ENCODE measurements at places on chromosomes 16 and 17.
A peak's percentile ranks its signal among the peaks of the same experiment; 100 is the strongest.

- DNase-seq: no peak
Measured at GRCh38 chr16:19609359-19609758, 53.9 kb downstream of the VPS35L start.

- DNase-seq: no peak
Measured at GRCh38 chr17:81528651-81529436, 667 bp downstream of the FSCN2 start.

DNA sequence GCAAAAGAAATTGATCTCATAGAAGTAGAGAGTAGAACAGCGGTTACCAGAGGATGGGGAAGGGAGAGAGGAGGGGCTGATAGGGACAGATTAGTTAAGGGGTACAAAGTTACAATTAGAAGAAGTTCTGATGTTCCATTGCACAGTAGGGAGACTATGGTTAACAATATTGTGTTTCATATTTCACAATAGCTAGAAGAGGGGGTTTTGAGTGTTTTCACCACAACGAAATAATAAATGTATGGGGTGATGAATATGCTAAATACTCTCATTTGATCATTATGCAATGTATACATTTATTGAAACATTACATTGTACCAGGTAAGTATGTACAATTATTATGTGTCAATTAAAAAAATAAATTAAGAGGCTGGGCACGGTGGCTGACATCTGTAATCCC is 291.2 kb upstream of the KCNJ16 start:
- DNase-seq: no peak

DNA sequence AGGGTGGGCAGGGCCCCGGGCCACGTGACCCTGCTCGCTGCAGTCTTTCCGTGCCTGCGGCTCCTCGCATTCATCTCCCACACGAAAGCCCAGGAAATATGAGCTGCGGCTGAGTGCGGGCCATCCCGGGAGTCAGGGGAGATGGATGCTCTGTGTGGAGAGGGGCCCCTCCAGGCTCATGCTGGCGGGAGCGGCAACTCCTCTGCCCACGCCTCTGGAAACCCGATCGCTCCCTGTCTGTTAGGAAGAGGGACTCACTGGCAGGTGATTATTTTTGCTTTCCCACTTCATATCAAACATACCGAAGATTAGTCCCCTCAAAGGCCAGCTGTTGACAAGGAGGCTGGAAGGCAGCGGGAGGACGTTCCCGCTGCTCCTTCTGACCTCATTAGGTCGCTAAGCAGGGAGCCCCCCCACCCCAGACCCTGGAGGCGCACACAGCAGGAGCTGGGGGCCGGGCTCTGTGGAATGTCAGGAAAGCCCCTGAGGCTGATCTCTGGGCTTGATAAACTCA is 228.5 kb downstream of the FOXL1 start:
- no peak for DNase-seq

DNA sequence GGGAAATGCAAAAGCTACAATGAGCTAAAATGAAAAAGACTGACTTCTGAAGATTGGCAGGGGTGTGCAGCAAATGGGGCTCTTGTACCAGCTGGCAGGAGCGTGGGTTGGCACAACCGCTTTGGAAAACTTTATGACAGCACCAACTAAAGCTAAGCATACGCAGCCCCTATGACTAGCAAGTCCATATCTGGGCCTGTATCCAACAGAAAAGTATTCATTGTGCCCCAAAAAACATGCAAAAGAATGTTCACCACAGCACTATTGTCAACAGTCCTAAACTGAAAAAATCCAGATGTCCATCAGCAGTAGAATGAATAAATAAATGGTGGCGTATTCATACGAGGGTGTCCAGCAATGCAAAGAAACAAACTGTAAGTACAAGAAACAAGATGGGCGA is 22.6 kb upstream of the ITGA3 start:
- DNase-seq: no peak

DNA sequence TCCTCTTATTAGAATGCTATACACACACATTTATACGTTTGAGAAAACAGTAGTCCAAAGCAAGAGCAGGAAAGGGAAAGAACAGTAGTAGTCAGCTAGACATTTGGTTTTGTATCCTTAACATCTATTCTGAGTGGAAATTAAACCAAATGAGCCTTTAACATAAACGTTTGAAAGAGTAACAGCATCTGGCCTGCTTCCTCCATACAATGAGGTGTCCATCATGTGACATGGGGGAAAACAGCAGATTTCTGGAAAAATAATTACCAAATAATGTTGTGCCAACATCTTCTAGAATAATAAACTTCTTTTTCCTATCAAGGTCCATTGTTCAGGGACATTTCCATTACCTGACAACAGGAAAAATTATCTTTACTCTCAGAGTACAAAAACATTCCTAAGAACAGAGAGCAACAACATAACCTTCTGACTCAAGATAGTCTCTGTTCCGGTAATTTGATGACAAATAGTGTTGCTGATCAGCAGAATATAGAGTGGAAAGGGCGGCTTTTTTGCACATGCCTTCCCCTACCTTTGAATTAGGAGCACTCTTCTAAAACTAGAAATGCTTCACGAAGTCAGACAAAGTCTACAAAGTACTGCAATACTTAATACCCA is 20.2 kb downstream of the CYTH1 start:
- no peak for DNase-seq

DNA sequence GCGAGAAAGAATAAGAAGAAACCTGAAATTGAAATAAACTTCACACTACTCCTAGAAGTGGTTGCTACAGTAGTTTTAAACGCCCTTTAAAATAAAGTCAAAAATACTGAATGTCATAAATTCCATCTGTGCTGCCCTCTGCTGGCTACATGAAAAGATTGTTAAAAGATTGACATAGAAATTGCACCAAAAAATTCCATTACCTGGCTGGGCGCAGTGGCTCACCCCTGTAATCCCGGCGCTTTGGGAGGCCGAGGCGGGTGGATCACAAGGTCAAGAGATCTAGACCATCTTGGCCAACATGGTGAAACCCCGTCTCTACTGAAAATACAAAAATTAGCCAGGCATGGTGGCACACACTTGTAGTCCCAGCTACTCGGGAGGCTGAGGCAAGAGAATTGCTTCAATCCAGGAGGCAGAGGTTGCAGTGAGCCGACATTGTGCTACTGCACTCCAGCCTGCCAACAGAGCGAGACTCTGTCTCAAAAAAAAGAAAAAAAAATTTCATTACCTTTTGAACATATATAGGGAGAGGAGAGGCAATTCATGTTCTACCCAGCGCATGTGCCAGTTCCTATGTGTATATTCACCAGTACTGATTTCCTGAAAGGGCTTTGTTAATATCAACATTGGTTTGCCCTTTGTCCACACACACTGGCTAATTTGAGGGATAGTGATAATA is 36.5 kb downstream of the CYTH1 start:
- DNase-seq: no peak

DNA sequence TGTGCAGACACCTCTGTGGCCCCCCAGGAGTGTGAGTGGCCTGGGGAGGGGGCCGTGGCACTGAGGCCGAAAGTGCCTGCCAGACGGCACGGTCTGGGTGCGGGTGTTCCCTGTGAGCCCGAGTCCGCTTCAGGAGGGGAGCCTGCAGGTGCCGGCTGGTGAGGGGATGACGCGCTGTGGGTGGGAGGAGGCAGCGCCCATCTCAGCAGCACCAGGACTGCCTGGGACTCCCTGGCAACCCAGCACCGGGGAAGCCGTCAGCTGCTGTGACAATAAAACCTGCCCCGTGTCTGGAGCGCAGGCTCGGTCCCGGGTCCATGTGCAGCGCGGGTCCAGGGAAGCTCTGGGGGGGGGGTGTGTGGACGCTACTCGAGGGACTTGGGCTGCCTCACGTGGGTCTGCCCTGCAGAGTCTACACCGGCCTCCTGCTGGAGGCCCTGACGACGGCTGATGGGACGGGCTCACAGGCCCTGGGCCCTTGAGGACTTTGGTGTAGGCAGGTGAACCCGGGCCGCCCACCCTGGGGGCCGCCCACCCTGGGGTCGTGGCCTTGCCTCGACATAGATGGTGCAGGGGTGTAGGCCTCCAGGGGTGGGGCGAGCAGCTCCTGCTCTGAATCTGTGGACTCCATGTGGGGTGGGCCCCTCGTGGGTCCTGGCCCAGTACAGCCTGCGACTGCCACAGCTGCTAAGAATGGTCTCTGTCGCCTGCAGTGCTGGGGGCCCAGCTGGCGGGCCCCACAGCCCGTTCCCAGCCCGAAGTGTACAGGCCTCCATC is 5.9 kb upstream of the RAB40C start:
- no peak for DNase-seq

- no peak for DNase-seq
Measured at GRCh38 chr16:19135201-19135842, 21.6 kb downstream of the ITPRIPL2 start.

DNA sequence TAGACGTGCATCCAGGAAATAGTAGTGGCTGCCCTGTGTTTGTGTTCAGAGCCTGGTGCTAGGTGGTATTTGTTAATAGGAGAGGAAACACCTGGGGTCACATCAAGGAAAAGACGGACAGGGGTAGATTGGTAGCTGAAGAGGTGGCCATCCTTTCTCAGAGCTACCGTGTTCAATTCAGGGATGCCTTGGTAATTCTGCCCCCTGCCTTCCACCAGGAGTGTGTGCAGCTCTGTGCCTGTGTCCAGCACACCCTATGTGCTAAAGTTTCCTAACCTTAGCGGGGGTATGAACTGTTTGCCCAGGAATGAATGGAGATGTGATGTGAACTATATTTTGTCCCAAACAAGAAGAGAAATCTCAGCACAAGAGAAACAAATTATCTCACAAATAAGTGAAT is 174.1 kb upstream of the MPHOSPH6 start:
- no peak for DNase-seq

- DNase-seq: no peak
Measured at GRCh38 chr17:3415610-3416009, 4.4 kb downstream of the OR3A3 start.

GRCh38 chr16:69316595-69317034 is 5.5 kb downstream of the VPS4A start:
- no peak for DNase-seq

DNA sequence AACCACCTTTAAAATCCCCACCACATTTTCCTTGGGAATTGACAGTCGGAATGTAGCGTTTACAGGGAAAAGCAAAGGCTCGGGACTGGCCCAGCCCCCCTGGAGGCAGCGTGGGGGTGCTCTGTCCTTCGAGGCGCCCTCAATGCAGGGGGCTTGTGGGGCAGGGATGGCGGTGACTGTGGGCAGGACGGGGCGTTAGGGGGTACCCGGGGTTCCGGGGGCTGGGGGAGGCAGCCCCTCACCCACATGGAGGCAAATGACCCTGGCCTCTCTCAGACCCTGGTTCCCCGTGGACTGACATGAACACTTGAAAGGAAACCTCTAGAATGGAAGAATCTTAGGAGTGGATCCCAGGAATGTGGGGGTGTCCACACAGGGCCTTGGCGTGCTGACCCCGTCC is 78.4 kb upstream of the GNG13 start:
- DNase-seq: no peak

- peak; percentile 58 for DNase-seq
Measured at GRCh38 chr17:4739122-4740024, at the start of the genes CXCL16 and ZMYND15. CXCL16 (minus strand) TSS chr17:4739928; CDS start chr17:4739339, 589 bp downstream. ZMYND15 (plus strand) TSS chr17:4739833; CDS start chr17:4740549, 716 bp downstream.

DNA sequence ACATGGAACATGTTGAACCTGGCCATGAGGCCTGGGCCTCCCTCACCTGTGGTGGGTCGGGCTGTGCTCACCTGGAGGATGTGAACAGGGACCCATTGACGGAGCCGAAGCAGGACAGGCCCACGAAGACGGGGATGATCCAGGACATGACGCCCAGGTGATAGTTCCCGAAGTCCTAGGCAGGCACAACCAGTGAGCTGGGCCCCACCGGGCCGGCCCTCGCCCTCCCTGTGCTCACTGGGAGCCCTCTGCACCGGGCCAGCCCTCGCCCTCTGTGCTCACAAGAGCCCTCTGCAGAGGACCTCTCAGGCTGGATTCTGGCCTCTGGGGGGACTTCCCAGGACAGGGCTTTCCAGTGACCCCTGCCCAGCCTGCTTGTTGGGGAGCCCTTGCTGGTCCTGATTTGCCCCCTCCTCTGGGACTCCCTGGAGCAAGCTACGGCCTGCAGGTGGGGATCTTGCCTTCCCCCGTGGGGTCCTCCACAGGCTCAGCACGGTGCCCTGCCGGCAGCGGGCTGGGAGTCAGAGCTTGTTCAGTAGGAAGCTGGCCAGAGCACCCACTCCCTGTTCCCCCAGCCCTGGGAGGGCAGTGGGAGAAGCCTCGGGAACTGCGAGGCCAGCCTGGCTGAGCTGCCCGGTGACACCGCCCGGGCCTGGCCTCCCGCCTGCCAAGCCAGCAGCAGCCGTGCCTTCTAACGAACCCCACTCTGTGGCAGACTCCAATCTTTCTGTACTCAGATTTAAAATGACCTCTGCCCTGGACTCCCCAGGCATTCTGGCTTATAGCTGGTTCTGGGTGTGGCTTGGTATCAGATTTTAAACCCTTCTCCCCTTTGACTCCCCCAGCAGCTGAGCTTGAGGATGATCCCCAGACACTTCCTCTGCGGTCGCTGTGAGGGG is 30.4 kb downstream of the SLC7A5 start:
- DNase-seq: no peak

DNA sequence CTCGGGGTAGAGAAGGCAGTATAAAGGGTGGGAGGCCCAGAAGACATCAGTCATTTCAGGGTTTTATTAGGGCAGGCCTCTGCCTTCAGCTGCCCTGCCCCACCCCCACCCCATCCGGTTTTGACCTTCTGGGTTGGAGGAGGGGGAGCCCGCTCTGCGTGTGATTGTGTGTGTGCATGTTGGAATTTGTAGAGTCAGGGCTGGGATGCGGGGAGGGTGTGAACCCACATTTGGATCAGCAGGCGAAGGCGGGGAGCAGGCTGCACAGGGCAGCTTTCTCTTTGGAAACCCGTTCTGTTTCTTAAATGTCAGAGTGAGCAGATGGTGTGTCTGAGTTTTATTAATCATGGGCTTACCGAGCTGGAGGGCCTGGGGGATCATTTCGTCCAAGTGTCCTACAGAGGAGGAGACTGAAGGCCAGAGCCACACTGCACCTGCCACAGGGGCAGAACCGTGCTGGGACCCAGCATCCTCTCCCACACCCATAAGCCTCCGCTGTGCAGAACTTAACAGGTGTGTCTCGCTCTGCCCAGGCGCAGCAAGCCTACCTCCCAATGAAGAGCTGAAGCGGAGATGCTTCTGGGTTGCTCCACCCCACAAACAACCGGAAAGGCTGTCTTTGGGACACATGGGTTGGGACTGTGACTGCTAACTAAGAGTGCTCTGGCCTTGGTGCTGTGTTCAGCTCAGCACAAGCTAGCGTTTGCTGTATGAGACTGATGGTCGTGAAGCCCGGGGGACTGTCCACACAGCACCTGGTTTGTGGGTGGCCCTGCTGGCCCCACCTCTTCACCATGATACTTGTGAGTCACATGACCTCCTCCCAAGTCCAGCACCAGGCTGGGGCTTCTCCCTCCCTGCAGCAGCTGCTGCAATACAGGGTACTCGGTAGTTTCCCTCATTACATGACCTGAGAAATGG is 70.9 kb upstream of the GSE1 start:
- no peak for DNase-seq

GRCh38 chr16:20271893-20272292 is 55.4 kb downstream of the GP2 start:
- no peak for DNase-seq

GRCh38 chr17:82592767-82593589 is 55.3 kb downstream of the WDR45B start:
- DNase-seq: no peak

- DNase-seq: no peak
Measured at GRCh38 chr17:49018748-49019147, 21.6 kb downstream of the IGF2BP1 start.

Data from GM18507 (cell line).